HCEC 1CT (cell line): ENCODE measurements at places on chromosomes 6 and 20.
A peak's percentile ranks its signal among the peaks of the same experiment; 100 is the strongest.

GRCh38 chr20:20815711-20816455 lies 103.4 kb upstream of the RALGAPA2 start:
- no peak for DNase-seq

DNA sequence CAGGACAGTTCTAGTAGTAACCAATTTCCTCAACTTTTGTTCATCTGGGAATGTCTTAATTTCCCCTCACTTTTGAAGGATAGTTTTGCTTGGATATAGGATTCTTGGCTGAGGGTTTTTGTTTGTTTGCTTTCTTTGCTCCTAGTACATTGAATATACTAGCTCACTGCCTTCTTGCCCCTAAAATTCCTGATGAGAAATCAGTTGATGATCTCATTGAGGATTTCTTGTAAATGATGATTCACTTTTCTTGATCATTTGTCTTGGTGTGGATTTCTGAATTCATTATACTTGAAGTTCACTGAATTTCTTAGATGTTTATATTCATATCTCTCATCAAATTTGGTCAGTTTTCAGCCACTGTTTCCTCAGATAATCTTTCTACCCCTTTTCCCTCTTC lies 49.1 kb upstream of the PRDM1 start:
- peak; percentile 88 for DNase-seq

- peak; percentile 4 for DNase-seq
Observed at GRCh38 chr20:52130406-52130805, 61.2 kb downstream of the ZFP64 start.

DNA sequence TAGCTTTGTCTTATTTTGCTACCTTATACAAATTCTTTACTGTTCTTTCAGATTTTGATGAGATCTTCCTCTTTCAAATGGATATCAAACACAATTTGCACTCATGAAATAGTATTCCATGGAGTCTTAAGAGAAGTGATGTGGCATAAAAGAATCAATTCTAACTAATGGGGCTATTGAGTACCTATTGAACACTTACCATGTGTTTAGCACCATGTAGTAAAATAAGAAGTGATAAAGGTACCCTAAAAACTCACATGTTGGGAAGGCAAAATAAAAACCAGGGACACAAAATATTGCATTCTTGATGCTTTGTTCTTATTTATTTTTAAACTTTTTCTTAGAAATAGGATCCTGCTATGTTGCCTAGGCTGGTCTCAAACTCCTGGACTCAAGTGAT lies 56.2 kb downstream of the KIF13A start:
- no peak for DNase-seq

- no peak for DNase-seq
Observed at GRCh38 chr20:21355981-21356380, 41.3 kb downstream of the NKX2-4 start.

DNA sequence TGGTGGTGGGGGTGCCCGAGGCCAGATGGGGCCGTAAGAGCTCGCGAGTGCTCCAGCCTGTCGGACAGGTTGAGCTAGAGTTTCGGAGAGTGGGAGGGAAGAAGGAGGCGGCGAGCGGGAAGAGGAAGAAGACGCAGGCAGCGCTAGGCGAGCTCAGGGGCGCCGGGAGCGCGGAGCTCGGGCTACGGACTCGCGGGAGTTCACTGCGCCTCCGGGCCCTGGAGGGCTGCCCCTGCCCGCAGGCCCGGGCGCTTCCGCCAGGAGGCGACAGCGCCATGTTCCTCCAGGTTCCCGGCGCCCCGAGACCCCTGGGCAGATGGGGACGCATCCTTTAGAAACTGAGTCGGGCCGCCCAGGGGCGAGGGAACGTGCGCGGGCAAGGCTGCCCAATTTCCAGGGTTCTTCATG lies 984 bp downstream of the TFAP2C start:
- DNase-seq: no peak

DNA sequence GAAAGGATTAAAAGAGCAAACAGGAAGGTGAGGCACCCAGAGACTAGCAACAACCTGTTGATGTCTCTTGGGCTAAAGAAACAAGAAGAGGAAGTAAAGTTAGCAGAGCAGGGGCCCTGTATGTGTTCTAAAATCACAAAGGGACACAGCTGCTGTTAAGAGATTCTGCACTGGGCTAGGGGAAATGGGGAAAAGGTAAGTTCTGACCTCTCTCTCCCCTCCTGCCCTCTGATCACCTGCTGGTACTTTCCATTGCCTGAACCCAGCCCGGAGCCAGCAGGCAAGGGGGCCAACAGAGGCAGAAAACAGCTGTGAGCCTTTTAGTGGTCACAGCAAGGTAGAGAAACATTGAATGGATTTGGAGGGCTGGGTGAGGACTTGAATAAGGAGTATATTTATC lies 13.5 kb upstream of the CNR1 start:
- no peak for DNase-seq

DNA sequence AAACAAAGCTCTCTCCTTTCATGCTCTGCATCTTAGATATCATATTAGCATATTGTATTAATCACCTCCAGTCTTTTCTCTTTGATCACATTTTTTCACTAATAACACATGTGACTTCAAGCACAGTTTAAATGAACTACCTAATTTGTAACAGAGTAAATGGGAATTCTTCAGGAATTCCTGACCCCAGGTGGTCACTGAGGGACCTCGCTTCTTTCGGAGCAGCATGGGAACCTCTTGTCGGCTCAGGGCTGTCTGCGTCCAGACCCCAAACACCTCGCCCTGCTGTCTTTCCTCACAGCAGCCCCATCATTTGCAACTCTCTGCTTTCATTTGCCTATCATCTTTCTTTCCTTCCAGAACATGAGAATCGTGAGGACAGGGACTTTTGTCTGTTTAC lies 103.5 kb downstream of the DACT2 start:
- DNase-seq: no peak

DNA sequence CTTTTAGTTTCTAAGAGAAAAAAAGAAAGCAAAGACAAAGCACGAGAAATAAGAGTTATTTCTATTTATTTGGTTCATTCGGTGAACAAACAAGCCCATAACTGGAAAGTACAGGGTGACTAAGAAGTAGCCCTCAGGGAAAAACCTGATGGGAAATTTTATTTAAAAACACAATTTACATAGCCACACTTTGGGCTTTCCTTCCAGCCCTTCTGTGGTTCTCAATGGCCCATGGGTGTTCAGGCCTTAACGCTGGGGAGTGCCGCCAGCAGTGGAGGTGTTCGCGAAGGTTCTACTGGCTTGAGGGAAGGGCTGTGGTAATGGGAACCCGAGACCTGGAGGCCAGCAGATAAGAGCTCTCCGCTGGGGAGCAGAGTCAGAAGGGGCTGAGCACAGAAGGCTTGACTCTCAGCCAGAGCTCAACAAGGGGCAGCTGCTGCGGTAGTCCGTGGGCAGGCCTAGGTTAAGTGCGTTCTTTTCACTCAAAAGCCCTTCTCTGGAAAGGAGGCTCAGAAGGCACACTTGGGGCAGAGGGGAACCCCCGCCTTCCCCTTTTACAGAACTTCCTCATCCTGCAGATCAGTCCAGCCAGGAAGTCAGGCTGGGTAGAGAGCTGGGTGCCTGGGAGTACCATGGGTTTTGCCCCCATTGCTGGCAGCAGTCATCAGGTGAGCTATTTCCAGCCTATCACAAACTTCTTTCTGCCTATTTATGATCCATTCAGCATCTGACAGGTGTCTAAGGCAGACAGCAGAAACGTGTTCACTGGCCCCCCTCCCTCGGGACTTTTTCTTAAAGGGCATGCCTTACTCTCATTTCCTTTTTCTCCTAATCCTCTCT lies 8.8 kb upstream of the CD83 start:
- no peak for DNase-seq

GRCh38 chr20:57795977-57796560 lies 86.3 kb upstream of the PMEPA1 start:
- DNase-seq: no peak

DNA sequence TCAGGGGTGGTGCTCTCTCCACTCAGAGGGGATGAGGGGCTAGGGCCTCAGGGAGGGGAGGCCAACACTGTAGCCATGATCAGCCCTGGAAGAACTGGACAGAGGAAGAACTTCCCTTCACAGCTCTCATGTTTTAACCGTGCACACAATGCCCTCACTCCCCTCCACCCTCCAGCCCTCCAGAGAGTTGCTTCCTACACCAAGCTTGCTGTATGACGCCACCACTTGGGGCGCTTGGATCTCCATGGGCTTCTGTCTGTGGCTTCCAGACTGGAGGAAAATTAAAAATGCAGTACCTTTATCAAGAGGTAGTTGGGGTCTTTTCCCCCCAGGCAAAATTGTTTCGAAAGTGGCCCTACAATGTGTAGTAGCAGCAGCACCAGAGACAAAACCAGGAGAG lies 48.4 kb downstream of the ARHGAP40 start:
- no peak for DNase-seq

DNA sequence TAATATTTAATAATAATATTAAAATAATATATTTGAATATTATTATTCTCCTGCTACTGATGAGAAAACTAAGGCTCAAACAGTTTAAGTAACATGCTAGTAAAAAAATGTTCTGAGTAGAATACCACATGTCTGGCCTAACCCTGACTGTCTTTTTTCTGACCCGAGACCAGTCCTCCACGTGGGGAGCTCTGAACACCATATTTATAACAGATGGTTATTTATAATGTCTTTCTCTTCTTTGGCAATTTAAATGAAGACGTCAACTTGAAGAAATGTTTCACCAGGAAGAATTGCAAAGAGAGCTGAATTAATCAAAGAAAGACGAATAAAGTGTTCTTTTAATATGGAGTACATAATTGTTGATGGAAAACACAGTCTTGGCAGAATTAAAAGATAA lies 82.0 kb downstream of the SLC22A3 start:
- no peak for DNase-seq

DNA sequence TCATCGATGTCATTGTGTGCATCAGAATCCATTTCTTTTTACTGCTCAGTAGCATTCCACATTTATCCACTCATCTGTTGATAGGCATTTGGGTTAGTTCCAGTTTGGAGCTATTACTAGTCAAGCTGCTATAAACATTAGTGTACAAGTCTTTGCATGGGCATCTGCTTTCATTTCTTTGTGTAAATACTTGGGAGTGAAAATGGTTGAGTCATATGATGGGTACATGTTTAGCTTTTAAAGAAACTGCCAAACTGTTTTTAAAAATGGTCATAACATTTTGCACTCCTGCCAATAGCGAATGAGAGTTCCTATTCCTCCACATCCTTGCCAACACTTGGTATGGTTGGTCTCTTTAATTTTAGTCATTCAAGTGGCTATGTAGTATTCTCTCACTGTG lies 21.2 kb upstream of the SLC22A2 start:
- peak; percentile 27 for DNase-seq
